Stimulated activated CD8-positive, alpha-beta memory T cell treated with anti-CD3 and anti-CD28 coated beads, Interleukin-7, amount 100 ng/mL, for 4 hours (primary cell): ENCODE measurements at places on chromosomes 3 and 15.

- DNase-seq, result no peak
Measured at GRCh38 chr3:177948716-177949425, 587.4 kb upstream of the KCNMB2 start.

DNA sequence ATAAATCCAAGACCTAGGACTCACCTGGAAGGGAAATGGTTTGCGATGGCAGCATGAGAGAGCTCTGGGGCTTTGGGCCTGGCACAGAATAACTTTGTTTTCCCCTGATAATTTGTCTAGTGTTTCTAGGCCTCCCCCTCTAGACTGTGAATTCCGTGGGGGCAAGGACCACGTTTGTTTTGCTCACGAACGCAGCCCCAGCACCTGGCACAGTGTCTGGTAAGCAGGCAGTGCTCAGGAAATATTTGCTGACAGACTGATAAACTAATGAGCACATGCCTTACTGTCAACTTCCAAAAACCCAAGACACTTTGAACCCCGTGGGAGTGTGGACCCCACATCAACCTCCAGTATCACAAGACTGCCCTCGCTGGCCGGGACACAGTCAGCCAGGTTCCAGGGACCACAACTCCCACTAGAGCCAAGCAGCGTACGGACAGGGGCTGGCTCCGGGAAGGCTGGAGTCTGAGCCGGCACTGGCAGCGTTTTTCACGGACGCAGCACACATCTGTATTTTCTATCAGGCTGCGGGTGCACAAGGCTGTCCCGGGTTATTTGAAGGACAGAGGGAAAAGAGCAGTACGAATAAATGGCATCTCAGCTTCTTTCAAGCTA is 146.5 kb downstream of the XXYLT1 start:
- DNase-seq, result no peak

GRCh38 chr15:38424101-38424552 is 29.8 kb upstream of the FAM98B start:
- no peak for DNase-seq

- no peak for DNase-seq
Measured at GRCh38 chr15:70491201-70491621, 272.1 kb downstream of the UACA start.

GRCh38 chr3:146161663-146162002 is 649 bp upstream of the PLOD2 start:
- no peak for DNase-seq

DNA sequence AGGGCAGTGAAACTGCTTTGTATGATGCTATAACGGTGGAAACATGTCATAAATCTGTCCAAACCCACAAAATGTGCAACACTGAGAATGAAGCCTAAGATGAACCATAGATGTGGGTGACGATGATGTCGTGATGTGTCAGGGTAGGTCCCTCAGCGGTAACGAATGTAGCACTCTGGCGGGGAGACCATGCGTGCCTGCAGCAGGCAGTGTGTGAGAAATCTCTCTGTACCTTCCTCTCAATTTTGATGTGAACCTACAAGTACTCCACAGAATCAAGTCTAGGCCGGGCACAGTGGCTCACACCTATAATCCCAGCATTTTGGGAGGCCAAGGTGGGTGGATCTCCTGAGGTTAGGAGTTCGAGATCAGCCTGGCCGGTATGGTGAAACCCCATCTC is 268.2 kb upstream of the LYSMD4 start:
- DNase-seq, result no peak

DNA sequence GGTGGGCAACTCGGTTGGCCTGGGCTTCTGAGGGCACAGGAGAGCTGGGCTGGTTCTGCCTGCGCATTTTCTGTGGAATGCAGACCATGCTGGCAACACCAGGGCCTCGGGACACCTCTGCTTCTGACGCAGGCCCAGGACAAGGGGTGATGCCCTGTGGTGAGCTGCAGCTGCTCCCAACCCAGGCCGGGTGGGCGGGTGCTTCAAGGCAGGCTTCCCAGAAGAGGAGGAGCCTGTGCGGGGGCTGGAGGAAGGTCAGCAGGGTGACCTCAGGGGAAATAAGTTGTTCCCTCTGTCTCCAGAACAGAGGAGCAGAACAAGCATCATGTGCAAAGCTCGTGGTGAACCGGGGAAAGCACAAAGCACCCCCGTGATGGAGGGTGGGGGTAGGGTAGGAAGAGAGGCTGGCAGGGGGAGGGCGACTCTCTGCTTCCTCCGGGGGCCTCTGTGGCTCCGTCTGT is 11.0 kb upstream of the PLXNA1 start:
- no peak for DNase-seq

DNA sequence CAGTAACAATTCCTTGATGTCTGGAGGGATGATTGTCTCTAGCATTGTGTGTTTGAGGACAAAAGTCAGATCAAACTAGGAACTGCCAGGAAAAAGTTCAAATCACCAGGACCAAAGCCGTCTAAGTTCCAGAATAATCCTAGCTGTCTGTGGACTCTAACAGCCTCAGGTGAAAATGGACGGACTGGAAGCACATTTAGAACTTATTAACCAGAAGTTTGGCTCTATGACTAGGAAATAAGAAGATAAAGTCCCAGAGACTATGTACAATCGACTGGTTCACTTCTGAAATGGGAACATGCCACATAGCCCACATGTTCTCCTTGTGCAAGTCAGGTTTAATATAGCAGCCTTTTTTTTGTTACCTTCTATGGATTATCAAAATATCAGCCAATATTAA is 50.6 kb upstream of the SGO1 start:
- DNase-seq, result no peak

DNA sequence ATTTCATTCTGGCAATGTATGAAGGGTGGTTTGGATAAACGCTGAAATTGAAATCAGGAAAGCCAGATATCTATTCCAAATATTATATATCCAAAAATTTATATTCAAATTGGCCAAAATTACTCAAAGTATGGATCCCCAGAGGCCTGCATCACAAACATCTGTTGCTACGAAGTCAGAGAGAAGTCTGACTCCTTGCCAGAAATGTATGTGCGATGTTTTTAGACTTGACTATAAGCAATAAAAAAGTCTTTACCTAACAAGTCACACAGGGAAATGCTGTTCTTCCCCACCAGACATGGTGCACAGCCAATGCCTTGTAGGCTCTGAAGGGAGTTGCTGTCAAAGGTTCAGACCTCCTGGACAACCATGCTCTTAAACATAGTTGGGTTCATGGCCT is 533.1 kb downstream of the OTOL1 start:
- no peak for DNase-seq
